ENCODE measurements at places on chromosomes 7 and 10.

GRCh38 chr7:92797284-92797683 lies 39.1 kb downstream of the CDK6 start:
- no peak for DNase-seq

DNA sequence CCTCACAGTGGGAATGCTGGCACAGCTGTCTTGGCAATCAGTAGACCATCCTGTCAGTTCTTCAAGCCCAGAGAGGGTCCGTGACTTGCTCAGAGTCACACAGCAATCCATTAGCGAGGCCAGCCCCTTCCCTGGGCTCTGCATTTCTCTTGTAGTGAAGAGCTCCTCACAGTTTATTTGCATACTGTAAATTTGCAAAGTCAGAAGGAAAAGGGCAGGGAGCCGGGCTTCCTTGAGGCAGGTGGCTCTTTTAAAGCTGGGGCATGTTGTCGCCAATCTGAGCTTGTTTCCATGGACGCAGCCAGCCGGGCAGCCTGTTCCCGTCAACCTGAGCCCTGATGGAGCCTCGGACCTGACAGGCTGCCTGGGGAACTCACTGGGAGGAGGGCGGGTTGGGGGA lies 123.4 kb downstream of the CUX1 start:
- DNase-seq: no peak

GRCh38 chr7:39898867-39899266 lies 51.2 kb upstream of the CDK13 start:
- no peak for DNase-seq

DNA sequence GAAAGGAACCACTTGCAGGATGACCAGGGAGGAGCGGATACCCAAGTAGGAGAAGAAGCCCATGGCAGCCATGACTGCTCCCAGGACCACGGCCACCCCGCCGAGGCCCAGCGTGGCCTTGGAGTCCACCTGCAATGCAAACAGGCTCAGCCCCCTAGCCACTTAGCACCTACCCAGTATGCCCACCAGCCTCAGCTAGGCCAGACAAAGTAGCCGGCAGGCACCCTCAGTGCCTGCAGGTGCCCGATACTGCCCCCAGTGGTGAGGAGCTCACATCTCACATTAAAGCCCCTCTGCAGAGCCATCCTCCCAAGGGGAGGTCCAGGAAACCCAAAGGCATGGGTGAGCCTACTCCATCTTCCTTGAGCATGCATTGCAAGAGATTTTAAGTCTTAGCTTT lies 6.6 kb downstream of the NPC1L1 start:
- DNase-seq: no peak

GRCh38 chr7:119868387-119868786 lies 404.6 kb upstream of the KCND2 start:
- DNase-seq: no peak

- DNase-seq: no peak
These were observed 45.9 kb upstream of the AGMO start for GRCh38 chr7:15607529-15608210.

GRCh38 chr7:150801946-150802771 lies 1.6 kb downstream of the TMEM176A start:
- DNase-seq: no peak

DNA sequence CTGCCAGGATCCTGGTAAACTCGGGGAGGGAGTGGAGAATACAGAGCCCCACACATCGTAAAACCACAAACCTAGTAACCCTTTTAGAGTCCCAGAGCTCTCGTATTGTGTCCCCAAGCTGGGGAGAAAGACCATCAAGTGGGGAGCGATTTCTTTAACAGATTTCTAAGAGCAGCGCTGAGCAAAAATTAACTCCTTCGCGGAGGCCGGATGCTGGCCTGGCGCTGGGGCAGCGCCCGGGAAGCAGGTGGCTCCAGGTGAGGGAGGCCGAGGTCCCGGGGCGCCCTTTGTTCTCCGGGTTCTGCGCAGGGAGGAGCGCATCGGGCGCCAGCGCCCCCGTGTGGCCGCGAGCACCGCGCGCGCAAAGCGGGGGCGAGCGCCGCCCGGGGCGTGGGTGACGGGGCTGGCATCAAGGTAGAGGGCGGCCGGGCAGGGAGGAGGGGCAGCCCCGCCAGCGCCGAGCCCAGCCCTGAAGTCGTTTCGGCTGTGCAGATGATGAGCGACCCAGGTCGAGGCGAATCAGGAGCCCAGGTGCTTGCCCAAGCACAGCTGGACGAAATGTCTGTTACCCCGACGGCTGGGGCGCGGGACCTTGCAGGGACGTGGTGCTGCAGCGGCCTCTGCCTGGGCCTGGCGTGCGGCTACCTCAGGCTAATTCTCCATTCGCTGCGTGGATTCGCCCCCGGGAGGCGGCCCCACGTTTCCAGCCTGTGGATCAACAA lies 10.4 kb upstream of the FGFR2 start:
- no peak for DNase-seq

- no peak for DNase-seq
These were observed 45.8 kb downstream of the CCNY start for GRCh38 chr10:35382096-35382495.

GRCh38 chr10:86359111-86359510 lies 7.5 kb downstream of the GRID1 start:
- no peak for DNase-seq

DNA sequence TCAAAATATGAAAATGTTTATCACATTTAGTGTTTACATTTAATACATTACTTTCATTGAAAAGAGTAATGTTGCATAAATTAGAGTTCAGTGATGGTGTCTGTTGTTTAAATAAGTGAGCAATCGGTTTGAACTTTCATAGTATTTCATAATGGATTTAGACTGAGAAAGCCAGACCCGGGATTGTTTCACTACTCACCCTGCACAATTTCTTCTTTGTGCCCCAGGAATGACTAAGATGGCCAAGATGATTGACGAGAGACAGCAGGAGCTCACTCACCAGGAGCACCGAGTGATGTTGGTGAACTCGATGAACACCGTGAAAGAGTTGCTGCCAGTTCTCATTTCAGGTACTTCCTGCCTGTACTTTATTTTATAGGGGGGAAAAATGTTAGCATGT lies 74.6 kb downstream of the VCL start:
- DNase-seq: no peak

DNA sequence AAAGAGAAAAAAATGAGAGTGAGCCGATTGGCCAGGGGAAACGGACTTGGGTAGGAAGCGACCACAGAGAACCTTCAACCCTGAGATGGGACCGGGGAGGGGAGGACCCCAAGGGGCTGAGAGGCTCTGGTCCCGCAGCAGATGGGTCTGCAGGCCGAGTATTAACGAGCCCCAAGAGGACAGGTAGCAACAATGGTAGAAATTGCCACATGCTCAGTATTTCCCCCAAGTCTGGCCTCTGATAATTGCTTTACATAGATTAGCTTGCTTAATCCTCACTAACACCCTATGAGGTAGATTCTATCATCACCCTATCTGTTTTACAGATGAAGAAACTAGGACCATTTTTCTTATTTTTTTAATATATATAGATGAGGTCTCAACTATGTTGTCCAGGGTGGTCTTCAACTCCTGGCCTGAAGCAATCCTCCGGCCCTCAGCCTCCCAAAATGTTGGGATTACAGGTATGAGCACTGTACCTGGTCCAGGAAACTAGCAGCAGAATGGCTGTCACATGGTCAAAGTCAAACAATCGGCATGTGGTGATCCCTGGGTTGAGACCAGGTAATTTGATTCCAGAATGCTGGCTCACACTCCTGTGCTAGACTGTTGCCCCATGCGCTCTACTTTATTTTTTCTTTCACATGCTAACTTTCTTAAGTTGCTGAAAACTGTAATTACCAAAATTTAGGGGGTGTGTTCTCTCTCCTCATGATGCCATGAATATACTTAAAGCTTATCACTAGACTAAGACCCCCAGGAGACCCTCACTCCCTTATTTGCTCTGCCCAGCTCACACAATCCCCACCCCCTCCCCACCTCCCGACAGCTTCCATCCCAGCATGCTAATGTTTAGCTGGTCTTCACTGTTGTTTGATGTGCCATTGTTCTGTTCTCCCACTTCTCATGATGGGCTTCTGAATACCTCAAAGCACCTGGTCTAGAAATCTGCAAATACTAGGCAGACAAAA lies 67.9 kb upstream of the AFAP1L2 start:
- no peak for DNase-seq

GRCh38 chr10:73432646-73433537 lies 469 bp downstream of the MSS51 start:
- DNase-seq: no peak

- DNase-seq: no peak
These were observed 15.5 kb downstream of the KLF6 start for GRCh38 chr10:3769556-3769955.

DNA sequence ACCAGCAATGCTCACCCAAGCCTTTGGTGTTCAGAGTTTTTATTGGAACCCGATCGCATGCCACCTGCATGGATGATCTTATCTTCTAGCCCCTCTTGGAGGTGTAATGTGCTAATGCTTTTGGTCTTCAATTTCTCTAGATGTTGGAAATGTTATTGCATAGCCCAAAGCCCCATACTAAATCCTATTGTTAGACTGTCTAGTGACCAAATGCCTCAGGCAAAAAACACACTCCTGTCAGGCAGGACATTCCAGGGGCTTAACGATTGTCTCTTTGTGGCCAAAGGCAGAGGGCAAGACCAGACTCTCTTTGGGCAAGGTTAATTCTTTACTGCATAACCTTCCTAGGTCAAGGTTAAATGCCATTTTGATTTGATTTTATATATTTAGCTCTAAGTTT lies 187.9 kb downstream of the BMPER start:
- DNase-seq: no peak

DNA sequence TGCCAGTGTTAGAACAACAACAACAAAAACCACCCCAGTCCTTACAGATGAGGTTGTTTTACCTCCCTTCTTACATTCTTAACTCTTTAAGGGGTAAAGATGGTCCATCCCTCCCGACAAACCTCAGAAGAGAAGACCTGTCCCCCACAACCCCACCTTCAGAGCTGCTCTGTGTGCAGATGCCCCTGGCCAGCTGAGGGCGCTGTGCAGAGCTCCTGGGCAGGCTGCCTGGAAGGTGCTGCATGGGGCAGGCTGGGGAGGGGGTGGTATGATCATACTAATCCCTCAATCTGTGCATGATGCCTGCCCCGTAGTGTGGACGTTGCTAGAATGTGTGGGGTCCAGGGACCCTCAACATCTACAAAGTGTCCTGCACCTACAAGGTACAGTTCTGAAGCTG lies 387.1 kb downstream of the INHBA start:
- no peak for DNase-seq

- DNase-seq: no peak
These were observed 9.9 kb downstream of the TAS2R41 start for GRCh38 chr7:143487566-143487965.

GRCh38 chr7:44147026-44147991 lies 6.2 kb upstream of the MYL7 start:
- DNase-seq: no peak
